ENCODE measurements at places on chromosomes 16 and 17. TPM values are rescaled to one million over a fixed set of nuclear protein-coding genes. Genes with fewer than 3 reads are reported as not detected.

Gene FOXF1
- total RNA-seq = 0.10 TPM

Gene TMEM238L
- not detected for total RNA-seq

Gene SULT1A2
- total RNA-seq = not detected

Gene ASGR1
- total RNA-seq = 1.3 TPM

Gene ATP2A1
- 2.9 TPM for total RNA-seq

Gene PRAC1
- not detected for total RNA-seq

Gene PIK3R6
- total RNA-seq = not detected

Gene EVPLL
- total RNA-seq = not detected

- H3K27me3 ChIP-seq = no peaks in the 10 kb centered on the region
- no peaks in the 10 kb centered on the region for H3K36me3 ChIP-seq
- H3K4me1 ChIP-seq = no peaks in the 10 kb centered on the region
- no peak overlapping the region for H3K4me3 ChIP-seq
- H3K27ac ChIP-seq = no peak overlapping the region
- DNase-seq = no peak
Measured at GRCh38 chr17:57726213-57726790, 18.8 kb downstream of the CCDC182 start.

GRCh38 chr16:48354877-48355855, 30.0 kb downstream of the SIAH1 start:
- H3K4me3 ChIP-seq = no peak overlapping the region
- no peaks in the 10 kb centered on the region for H3K27me3 ChIP-seq
- H3K4me1 ChIP-seq = no peaks in the 10 kb centered on the region
- H3K27ac ChIP-seq = no peak overlapping the region
- DNase-seq = no peak

DNA sequence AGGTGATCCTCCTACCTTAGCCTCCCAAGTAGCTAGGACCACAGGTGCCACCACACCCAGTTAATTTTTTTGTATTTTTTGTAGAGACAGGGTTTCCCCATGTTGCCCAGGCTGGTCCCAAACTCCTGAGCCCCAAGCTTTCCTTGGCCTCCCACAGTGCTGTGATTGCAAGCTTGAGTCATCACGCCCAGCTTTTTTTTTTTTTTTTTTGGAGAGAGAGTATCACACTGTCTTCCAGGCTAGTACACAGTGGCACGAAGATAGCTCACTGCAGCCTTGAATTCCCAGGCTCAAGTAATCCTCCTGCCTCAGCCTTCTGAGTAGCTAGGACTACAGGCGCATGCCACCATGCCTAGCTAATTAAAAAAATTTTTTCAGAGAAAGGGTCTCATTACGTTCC, 27.2 kb downstream of the HEATR9 start:
- no peak overlapping the region for H3K4me3 ChIP-seq
- no peaks in the 10 kb centered on the region for H3K4me1 ChIP-seq
- H3K27ac ChIP-seq = no peak overlapping the region
- no peak for DNase-seq
- H3K27me3 ChIP-seq = no peaks in the 10 kb centered on the region

GRCh38 chr17:14756479-14756878, 455.6 kb downstream of the HS3ST3B1 start:
- no peaks in the 10 kb centered on the region for H3K27me3 ChIP-seq
- no peaks in the 10 kb centered on the region for H3K36me3 ChIP-seq
- no peaks in the 10 kb centered on the region for H3K4me1 ChIP-seq
- H3K27ac ChIP-seq = no peak overlapping the region
- DNase-seq = no peak

DNA sequence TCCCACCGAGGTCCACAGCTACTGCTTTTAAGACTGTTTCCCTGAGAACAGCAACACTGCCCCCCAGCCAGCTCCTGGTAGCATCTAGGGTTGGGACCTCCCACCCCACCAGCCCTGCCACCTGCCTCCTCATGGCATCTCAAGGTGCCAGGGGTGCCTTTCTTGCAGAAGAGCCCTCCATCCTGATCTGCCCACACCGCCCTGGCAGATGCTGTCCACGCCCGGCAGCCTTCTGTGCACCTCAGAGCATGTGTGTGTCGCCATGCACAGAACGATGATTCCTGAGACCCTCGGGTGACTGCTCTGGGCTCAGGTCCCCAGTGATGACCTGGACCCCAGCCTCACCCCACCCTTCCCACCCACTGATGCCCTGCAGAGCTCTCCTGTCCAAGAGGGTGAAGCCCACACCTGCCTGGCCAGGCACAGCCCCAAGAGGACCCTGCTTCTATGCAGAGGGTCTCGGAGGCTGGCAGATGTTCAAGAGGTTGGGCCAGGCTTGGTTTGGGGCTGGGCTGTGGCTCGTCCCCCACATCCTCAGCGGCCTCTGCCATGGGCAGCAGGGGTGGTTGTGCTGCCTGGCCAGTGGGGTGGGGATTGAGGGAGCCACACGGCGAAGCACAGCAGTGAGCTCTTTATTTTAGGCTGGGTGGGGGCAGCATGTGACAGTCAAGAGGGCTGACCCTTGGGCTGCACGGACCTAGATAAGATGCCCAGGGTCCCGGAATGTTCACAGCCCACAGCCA, 5.2 kb upstream of the SPATA2L start:
- H3K4me3 ChIP-seq = no peak overlapping the region
- DNase-seq = no peak

DNA sequence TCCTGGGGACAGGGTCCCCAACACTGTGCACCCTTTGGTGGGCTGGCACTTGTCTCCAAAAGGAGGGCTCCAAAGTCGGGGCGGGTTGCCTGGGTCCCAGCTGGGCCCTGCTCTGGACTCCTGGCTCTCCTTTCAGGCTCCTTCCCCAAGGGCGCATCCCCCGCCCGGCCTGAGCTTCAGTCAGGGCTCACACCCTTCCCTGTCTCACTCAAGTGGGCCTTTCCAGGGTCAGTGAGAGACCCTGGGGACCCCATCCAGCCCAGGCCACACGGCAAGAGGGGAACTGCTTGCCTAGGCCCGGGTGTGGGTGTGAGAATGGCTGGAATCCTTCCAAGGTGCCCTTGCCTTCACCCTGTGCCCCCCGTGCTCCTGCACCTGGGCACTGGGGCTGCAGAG, 41.8 kb upstream of the SLC38A10 start:
- H3K4me3 ChIP-seq = no peak overlapping the region
- peaks cover 78% of the 10 kb centered on the region for H3K4me1 ChIP-seq
- no peak for DNase-seq
- H3K36me3 ChIP-seq = no peaks in the 10 kb centered on the region

DNA sequence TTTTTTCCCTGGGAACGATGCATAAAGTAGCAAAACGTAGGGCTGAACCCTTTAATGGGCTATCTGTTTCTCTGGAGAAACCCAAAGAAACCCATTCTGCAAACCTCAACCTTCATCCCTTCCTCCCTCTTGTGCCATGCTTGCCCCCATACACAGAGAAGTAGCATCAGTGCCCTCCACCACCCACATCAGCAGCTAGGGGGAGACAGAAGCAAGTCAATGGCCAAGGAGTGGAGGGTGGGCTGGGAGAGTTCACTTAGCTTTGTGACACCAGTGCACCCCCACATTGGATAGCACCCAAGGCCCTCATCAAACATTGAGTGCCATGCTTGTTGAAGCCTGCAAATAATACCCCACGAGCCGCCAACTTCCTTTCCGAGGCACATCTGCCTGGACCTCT, 282.4 kb downstream of the ABCC12 start:
- H3K4me1 ChIP-seq = no peaks in the 10 kb centered on the region
- DNase-seq = no peak
- no peak overlapping the region for H3K4me3 ChIP-seq

- no peak for DNase-seq
- H3K27me3 ChIP-seq = peaks cover 2% of the 10 kb centered on the region
- no peak overlapping the region for H3K4me3 ChIP-seq
- no peak overlapping the region for H3K27ac ChIP-seq
- H3K36me3 ChIP-seq = no peaks in the 10 kb centered on the region
Measured at GRCh38 chr17:72034000-72034399, 86.8 kb upstream of the SOX9 start.

GRCh38 chr16:53817117-53817755, 113.3 kb downstream of the FTO start:
- H3K4me1 ChIP-seq = peaks cover 16% of the 10 kb centered on the region
- H3K4me3 ChIP-seq = no peak overlapping the region
- no peaks in the 10 kb centered on the region for H3K36me3 ChIP-seq
- no peaks in the 10 kb centered on the region for H3K27me3 ChIP-seq

DNA sequence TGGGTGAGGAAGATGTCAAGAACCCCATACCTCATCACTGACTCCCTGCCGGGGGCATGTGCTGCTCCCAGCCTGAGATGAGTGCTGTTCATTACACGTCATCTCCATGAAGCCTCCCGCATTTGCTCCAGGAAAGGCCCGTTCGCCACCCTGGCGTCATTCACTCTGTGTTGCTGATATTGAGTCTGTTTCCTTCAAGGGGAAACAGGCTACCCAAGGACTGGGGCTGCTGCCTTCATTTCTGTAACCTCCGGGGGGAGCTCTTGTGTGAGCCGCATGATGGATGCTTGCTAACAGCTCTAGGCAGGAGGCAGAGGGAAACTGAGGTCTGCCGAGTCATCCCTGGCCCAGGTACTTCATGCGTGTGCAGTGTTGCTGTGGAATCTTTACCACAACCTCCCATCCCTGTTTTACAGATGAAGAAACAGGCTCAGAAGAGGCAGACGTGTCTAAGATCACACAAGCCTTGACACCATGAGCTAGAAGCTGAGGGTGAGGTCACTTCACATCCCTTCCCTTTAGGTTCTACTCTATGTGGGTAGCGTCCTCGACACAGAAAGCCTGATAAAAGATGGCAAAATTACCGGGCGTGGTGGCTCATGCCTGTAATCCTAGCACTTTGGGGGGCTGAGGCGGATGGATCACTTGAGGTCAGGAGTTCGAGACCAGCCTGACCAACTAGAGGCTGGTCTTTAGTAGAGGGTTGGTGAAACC, 3.5 kb upstream of the ARMC5 start:
- no peaks in the 10 kb centered on the region for H3K27me3 ChIP-seq
- no peak overlapping the region for H3K27ac ChIP-seq
- H3K4me3 ChIP-seq = no peak overlapping the region
- peaks cover 56% of the 10 kb centered on the region for H3K4me1 ChIP-seq
- no peak for DNase-seq

GRCh38 chr17:73281928-73282327, 20.2 kb upstream of the CPSF4L start:
- no peaks in the 10 kb centered on the region for H3K36me3 ChIP-seq
- H3K4me3 ChIP-seq = no peak overlapping the region
- peaks cover 14% of the 10 kb centered on the region for H3K4me1 ChIP-seq
- no peaks in the 10 kb centered on the region for H3K27me3 ChIP-seq
- no peak overlapping the region for H3K27ac ChIP-seq

DNA sequence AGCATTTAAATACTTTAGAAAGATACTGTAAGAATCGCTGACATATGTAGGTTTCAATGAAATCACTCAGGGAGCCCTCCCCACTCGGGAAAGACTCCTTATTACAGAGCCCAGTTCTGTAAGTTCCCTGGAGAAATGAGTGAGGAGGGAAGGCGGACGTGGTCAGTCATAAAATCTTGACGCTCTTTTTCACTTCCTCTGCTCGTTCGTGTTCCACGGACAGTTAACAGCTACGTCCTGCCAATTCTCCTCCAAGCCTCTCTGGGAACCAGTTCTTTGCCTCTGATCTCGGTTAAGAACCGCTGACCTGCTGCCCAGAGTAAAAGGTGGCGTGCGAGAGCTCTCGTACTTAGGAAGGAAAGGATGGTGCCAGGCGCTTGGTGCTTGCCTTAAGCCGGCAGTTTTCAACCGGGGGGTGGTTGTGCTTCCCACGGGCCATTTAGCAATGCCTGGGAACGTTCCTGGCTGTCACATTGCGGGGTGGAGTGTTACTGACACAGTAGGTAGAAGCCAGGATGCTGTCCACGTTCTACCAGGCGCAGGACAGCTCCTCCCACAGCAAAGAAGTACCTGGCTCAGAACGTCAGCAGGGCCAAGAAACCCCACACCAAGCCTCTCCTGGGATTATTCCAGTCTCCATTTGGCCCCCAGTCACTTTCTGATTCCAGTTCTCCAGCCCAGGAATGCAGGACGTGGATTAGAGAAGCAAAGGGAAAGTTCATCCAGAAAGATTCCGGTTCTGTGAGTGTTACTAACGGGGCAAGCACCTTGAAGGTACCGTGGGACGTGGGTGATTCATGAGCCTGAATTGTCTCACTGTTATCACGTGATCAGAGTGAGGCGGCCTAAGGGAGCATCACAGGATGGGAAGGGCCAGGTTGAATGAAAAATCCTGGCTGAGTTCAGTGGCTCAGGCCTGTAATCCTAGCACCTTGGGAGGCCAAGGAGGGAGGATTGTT, 87.7 kb downstream of the MRM3 start:
- peaks cover 26% of the 10 kb centered on the region for H3K4me1 ChIP-seq
- peak overlapping the region; percentile 61 for H3K27ac ChIP-seq
- DNase-seq = no peak
- no peaks in the 10 kb centered on the region for H3K27me3 ChIP-seq

- peaks cover 10% of the 10 kb centered on the region for H3K4me1 ChIP-seq
- no peak overlapping the region for H3K4me3 ChIP-seq
- H3K27me3 ChIP-seq = no peaks in the 10 kb centered on the region
- no peak overlapping the region for H3K27ac ChIP-seq
- no peak for DNase-seq
- no peaks in the 10 kb centered on the region for H3K36me3 ChIP-seq
Measured at GRCh38 chr16:337437-337836, 15.1 kb downstream of the AXIN1 start.

DNA sequence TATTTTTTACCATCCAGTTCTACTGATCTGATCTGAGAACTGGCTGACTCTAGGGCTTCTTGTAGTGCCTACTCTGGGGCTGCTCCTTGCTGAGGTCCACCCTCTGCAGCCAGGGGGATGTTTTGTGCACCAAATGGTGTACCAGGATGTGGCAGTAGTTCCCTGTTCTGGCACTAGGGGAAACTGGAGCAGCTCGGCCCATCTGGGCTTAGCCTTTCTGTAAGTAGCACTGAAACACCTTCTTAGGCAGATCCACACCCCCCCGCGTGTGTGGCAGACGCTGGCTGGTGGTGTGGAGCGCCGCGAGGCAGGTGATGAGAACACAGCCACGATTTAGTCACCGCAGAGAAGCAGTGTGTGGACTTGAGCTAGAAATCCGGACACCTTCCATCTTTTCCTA, 17.0 kb downstream of the DUSP14 start:
- no peaks in the 10 kb centered on the region for H3K36me3 ChIP-seq
- H3K27ac ChIP-seq = no peak overlapping the region
- no peak for DNase-seq
- no peaks in the 10 kb centered on the region for H3K4me1 ChIP-seq
- H3K4me3 ChIP-seq = no peak overlapping the region
